NCI-H2081 (cell line): ENCODE measurements at places on chromosomes 6 and 20.

DNA sequence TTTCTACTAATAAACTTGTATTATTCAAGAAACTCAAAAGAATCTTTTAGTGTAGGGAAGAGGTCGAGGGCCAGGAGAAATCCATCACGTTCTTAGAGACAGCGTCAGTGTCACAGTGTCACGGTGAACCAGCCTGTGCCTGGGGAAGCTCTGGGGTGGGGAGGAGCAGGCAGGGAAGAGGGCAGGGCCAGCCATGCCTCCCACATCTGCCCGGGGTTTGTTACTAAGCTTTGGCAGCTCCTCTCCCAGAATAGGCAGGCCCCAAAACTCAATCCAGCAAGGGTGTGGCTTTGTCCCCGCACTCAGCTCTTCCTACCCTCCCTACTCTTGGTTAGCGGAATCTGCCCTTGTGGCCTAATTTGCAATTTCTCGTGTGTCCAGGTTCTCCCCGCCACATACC lies 72.9 kb downstream of the TCP11 start:
- no peak for DNase-seq

GRCh38 chr6:105641504-105641903 lies 238.6 kb upstream of the PREP start:
- DNase-seq, result no peak

DNA sequence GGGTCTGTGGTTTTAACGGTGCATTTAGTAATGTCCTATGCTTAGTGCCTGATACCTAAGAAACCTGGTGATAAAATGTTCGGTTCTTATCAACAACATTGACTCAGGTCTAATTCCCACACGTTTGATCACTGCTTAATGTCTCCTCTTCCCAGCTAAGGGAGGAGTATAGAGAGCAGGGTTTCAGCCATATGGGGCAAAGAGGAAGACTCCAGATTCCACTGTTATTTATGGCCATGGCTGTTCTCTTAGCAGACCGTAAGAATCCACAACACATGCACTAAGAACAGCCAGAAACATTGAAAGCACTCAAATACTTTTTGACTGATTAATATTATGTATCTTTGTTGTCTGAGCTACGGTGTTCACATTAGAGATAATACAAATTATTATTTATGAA lies 112.1 kb downstream of the BCAS1 start:
- no peak for DNase-seq

- DNase-seq, result no peak
Measured at GRCh38 chr6:154874773-154875592, 120.1 kb upstream of the TIAM2 start.

DNA sequence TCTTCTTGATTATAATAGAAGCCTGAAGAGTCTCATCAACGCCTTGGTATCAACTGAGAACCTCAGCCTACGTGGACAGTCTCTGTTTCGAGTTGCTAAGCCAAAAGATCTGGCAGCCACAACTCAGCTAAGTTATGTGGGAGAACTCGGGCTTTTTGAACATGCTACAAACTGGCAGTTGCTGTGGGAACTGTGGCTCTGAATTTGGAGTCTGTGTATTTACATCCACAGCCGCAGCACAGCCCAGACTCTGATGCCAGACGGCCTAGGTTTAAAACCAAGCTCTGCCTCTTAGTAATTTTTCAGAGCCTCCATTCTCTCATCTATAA lies 35.8 kb downstream of the RIPOR2 start:
- DNase-seq, result no peak

GRCh38 chr6:157012355-157012754 lies 235.2 kb downstream of the ARID1B start:
- no peak for DNase-seq
